A549 treated with CORT108297 at 1 μM for 4 hours (cell line): ENCODE measurements at places on chromosomes 3 and 15. TPM values are rescaled to one million over a fixed set of nuclear protein-coding genes. Genes with fewer than 3 reads are reported as not detected.

Gene TMEM43
- 79.5 to 91.2 TPM (median 86.5 TPM) in 5 replicates for total RNA-seq

Gene PLCH1
- total RNA-seq: 0.95 to 1.2 TPM (median 1.0 TPM) in 5 replicates

Gene GNAI2
- 34.4 to 48.3 TPM (median 45.0 TPM) in 5 replicates for total RNA-seq

Gene XCR1
- total RNA-seq: not detected in 5 replicates

Gene IL20RB
- total RNA-seq: 0.59 to 0.91 TPM (median 0.83 TPM) in 5 replicates

Gene TNFAIP8L3
- 7.0 to 10.0 TPM (median 8.9 TPM) in 5 replicates for total RNA-seq

Gene ALPK3
- total RNA-seq: 0.05 to 0.28 TPM (median 0.18 TPM) in 5 replicates
